Stimulated activated effector memory CD8-positive, alpha-beta T cell treated with anti-CD3 and anti-CD28 coated beads, Interleukin-12 subunit alpha, Interleukin-12 subunit beta, amount 100 ng/mL, for 72 hours (primary cell): ENCODE measurements at places on chromosomes 6 and 20.

DNA sequence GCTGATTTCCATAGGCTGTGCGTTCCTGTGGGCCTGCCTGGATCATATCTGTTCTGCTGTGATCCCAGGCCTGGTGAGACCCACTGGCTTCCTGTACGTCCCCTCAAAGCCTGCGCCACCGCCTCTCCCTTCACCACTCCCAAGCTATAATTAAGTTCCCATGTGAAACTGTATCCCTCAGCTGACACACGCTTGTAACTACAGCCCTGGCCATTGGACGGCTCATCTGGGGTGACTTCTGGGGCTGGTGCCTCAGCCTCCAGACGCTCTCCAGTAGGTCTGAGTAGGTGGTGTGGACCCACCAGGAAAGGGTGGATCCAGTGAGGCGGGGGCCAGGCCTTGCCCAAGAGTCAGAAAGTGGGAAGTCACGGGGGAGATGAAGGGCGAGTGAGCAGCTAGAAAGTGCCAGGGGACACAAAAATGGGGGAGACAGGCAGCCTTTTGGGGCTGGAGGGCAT is 21.0 kb downstream of the PPARD start:
- no peak for DNase-seq

GRCh38 chr6:13395272-13396237 is 67.2 kb upstream of the TBC1D7 start:
- no peak for DNase-seq

DNA sequence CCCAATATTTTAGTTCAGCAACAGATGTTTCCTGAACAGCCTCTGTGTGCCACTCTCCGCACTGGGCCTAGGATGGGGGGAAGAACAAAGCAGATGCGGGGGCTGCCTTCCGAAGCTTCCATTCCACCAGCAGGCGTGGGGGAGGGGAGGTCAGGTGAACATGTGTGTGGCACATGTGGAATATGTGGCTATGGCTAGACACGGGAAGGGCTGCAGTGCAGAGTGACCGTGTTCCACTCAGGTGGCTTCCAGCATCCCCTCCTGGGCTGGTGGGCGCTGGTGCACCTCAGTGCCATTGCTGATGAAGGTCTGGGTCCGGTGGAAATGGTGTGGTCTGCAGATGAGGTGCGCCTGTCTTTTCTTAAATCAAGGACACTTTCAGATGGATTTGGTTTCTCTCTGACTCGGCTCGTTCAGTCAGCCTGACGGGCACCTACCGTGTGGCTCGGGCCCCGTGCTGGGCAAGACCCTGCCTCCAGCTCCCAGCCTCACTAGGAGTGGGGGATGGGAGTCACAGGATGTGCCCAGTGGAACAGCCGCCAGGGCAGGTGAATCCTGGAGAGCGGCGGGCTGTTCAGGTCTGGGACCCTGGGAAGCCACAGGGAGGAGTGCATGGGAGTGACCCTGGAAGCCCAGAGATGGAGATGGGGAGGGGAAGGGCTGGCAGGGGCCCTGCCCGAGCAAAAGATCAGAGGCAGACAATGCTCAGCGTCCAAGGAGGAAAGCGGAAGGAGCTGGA is 111.0 kb downstream of the SYCP2 start:
- no peak for DNase-seq

DNA sequence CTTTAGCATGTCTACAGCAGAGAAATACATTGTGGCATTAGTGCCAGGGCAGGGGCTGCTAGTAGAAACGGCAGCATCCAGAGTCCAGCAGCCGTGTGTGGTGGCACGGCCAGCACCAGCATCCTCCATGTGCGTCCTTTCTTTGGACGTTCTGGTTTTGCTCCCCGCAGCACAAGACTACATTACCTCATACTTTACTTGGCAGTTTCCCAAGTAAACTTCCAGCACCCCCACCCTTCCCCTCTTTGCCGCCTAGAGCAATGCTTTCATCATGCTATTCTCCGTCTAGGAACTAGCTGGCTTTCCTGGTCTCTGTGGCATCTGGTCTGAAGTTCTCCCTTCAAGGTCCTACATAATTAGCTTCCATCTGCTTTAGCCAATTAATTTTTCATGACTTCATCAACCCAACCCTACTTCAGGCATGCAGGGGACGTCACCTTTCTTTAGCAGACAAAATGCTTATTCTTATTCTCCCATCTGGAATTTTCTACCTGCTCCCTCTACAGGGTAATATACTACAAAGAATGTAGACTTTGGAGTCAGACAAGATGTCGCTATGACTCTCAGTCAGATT is 67.6 kb downstream of the BLOC1S5 start:
- no peak for DNase-seq

GRCh38 chr6:52610011-52610410 is 33.2 kb upstream of the TRAM2 start:
- DNase-seq = no peak

GRCh38 chr6:6460416-6460815 is 128.1 kb upstream of the LY86 start:
- DNase-seq = no peak

DNA sequence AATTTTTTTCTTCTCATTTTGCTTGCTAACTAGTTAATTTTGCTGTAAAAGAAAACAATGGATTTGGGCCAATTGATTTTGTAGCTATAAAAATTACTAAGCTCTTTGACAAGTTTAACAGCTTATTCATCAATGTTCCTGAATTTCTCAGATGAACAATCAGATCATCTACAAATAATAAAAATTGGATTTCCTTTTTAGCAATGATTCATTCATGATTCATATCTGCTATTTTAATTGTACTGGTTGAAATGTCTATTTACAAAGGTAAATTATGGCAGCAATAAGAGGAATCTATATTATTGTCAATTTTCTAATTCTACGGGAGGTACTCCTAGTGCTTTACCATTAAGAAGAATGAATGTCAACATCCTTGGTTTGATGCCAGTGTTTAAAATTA is 178.8 kb upstream of the BTBD3 start:
- DNase-seq = no peak

GRCh38 chr6:21604081-21604480 is 10.5 kb downstream of the SOX4 start:
- no peak for DNase-seq

DNA sequence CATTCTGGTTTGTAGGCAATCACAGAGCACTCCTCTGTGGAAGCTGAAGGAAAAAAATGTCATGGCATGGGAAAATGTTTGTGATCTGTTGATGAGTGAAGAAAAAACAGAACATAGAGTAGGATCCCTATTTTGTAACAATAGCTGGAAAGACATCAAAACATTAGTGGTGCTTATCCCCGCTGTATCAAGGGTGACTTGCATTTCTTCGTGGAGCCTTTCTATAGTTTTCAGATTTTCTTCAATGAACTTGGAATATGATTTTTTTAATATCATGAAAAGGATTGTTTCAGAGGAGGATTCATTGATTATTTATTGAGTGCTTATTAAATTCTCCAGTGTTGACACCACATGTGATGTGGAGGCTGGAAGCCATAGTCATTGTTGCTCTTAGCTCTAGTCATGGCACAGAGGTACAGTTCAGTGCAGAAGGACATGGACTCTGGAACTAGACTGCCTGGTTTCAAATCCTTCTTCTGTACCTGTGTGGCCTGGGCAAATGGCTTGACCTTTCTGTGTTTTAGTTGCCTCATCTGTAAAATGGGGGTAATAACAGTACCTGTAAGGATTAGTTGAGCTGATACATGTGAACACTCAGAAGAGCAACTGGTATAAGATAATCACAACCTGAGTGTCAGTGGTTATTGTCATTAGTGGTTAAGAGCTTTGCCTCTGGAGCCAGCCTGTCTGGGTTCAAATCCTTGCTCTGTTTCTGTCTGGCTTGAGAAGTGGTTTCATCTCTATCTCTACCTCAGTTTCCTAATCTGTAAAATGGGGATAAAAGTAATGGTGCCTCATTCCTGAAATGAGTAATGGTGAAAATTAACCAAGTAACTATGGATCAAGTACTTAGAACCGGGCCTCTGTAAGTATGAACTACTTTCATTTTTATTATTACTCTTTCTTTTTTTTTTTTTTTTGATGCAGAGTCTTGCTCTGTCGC is 14.7 kb upstream of the CDKN1A start:
- DNase-seq = no peak

DNA sequence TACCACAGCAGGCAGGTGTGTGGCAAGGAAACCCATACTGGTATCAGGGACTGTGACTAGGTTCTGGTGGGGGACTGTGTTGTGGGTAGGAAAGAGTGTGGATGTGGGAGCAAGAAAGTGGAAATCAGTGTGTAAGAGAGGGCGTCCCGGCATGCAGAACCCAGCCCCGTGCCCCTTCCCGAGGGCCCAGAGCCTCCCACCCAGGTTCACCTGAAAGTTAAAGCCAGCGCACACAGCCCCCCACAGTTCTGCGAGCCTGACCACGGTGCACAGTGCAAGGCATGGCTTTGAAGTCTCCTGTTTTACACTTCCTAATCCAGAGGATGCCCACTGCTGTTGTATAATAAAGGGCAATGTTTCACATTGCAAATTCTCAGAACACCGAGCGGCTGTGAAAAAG is 22.7 kb downstream of the MAFB start:
- DNase-seq = no peak

- no peak for DNase-seq
Measured at GRCh38 chr6:42374018-42374669, 77.6 kb downstream of the TRERF1 start.

DNA sequence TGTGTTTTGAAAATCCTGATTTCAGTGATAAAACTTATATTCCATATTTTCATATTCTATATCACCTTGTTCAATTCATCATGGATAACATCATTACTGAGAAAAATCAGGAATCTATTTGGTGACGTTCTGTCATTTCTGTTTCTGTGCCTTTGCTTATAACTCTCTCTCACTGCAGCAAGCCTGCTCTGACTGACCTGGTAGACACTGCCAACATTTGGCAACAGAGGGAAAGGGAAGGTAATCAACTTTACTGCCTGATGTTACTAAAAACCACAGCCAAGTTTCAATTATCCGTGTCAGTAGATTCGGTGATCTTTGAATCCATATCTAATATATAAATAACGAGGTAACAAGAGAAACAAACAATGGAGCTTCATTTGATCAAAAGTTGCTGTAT is 501.9 kb downstream of the LMBRD1 start:
- no peak for DNase-seq

- no peak for DNase-seq
Measured at GRCh38 chr20:5882166-5882565, 68.2 kb downstream of the TRMT6 start.

DNA sequence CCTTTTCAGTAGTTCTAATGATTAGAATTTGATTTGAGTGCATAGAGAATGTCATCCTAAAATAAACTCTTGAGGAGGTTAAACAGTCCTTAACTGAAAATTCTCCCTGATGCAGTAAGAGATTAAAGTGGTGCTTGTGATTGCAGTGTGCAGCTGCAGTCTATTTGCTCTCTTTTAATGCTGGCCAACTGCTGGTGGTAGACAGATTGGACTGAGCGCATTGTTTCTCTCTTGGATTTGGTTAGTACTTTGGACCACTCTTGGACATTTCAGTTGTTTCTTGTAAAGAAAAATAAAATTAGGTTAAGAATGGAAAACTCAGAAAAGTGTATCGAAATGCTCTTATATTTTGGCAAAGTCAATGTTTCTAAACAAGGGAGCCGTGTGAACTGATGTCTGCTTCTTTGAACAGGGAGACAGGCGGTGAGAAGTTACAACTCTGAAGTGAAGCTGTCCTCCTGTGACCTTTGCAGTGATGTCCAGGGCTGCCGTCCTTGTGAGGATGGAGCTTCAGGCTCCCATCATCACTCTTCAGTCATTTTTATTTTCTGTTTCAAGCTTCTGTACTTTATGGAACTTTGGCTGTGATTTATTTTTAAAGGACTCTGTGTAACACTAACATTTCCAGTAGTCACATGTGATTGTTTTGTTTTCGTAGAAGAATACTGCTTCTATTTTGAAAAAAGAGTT is 127.2 kb downstream of the CD109 start:
- DNase-seq = no peak

DNA sequence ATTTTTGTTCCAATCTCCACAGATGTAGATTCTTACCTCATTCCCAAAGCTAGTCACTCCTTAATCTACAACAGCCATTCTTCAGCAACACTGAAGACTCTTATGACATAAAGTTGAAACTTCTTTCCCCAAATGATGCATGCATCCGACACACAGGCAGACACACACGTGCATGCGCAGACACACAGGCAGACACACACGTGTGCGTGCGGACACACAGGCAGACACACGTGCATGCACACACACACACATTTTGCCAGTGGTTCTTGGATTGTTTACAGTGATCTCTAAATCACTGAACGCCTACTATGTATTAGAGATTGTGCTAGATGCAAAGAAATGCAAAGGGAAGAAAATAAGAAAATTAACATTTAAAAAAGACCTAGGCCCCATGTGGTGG is 9.0 kb upstream of the TRPC4AP start:
- no peak for DNase-seq
